Naive thymus-derived CD8-positive, alpha-beta T cell (primary cell): ENCODE measurements at places on chromosomes 13 and 19.

- no peak for DNase-seq
These were observed at the start of gene LRRC8E for GRCh38 chr19:7888145-7888825. Gene LRRC8E, plus strand, starts transcription at chr19:7888510. Its CDS starts 7,094 bp downstream, at chr19:7895604.

DNA sequence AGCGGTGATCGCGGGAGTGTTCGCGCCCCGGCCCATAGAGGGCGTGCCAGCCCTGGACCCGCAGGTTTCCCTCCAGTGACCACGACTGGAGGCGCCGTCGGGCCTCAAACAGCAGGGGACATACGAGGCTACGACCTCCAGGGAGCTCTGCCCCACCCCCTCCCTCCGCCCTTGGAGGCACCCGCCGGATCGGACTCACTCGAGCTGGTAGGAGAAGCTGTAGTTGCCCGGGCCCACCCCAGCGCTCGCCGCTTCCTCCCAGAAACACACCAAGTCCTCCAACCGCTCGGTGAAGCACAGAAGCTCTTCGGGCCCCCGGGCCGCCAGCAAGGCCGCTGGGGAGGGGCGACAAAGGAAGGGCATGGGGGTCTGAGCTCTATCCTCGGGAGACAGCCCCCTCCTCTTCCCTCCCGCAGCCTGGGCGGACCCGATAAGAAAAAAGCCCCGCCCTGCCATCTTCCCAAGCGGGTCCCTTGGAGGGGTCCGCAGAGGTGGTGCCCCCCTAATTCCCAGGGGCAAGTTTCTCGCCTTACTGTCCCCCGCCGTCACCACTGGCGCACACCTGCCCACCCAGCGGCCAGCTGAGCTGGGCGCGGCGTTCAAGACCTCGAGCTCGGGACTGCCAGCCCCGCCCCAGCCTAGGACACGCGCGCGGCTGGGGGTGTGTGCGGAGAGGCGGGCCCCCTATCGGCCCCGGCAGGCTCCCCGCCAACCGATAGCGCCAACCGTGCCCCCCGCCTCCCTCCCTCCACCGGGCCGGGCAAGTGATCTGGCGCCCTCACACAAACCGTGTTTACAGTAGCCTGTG, 1.0 kb downstream of the EPOR start:
- peak; percentile 36 for DNase-seq

DNA sequence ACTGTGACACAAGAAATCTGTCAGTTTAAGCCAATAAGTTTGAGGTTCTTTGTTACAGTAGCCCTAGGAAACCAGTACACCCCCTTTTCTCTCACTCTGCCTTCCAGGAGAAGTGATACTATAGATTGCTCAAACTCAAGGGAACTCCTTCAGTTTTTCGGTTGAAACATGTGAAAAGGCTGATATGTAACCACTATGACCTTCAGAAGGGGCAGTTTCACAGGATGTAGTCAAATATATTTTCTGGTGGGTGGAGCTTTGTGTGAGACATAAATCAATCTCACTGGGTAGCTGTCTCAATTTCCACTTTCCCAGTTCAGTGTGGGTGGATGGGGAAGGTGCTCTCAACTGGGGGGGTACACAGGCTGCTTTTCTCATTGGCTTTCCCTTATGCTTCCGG, 41.7 kb downstream of the HTR2A start:
- no peak for DNase-seq

DNA sequence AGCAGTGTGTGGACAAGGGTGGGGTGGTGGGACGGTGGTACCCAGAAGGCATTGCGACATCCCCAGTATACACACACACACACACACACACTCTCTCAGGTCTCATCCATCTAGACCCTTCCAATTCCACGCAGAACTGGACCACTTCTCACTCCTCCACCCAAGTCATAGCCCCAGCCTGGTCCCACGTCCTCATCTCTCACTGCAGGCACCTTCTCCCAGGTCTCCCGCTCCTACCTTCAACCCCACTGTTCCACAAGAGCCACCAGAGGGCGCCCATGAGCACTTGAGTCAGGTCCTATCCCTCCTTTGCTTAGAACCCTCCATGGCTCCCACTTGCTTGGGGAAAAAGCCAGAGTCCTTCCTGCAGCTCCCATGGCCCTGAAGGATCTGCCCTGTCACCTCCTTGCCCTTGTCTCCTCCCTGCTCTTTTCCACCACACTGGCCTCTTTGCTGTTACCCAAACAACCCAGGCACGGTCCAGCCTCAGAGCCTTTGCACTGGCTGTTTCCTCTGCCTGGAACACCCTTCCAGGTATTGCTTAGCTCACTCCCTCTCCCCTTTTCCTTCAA, 62.6 kb downstream of the IER2 start:
- peak; percentile 71 for DNase-seq

DNA sequence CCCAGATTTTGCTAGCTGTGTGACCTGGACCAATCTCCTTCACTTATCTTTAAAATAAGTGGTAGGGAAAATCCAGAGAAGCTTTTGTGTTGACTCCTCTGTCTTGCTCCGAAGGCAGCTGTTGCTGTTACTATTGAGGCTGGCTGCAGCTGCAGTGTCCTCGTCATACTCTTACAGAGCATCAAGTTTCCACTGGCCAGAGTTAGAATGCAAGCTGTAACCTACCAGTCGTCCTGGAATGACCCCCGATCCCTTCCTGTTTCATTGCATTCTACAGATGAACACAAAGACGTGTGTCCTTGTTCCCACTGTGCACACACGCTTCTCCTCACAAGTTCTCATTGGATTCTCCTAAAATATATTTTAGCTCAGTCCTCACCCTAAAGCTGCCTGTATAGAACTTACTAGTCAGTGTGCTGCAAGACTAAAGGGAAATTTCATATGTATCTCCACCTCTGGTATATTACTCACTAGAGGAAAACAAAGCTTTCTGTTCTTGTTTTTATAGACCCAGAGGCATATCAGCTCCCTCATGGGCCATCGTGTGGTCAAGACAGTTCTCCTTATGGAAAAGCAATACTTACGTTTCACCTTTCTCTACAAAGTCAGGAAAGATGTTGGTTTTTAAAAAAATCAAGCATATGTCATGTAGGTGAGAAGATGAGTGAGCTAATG, 589.8 kb downstream of the LMO7 start:
- no peak for DNase-seq

DNA sequence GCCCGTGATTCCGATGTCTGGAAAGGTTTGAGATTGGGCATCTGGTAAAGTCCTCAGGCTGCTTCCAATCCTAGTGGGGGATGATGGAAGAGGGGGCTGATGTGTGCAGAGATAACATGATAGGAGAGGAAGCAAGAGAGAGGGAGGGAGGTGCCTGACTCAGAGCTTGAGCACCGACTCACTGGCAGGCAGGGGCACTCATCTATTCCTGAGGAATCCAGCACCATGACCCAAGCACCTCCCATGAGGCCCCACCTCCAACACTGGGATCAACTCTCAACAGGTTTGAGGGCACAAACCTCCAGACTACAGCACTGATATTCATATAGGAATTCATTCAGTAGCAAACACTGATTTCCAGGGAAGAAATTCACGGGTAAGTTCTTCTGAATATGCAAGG, 5.6 kb upstream of the SIGLEC9 start:
- DNase-seq = no peak

DNA sequence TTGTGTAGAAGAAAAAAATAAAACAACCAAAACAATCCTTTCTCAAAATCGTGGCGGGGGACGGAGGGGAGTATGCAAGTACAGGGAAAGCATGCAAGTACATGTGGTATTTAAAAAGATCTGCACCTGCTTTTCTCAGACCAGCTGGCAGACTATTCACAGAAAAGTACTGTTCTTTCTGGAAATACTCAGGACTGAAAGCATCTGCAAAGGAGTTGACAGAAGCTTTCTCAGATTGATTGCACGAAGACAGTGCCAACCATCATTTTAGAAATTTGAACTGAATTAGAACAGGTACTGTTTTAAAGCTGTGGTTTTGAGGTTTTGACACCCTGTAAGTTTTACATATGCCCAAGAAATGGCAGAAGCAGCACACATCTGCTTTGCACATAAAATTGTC, 19.8 kb upstream of the PCDH8 start:
- no peak for DNase-seq

DNA sequence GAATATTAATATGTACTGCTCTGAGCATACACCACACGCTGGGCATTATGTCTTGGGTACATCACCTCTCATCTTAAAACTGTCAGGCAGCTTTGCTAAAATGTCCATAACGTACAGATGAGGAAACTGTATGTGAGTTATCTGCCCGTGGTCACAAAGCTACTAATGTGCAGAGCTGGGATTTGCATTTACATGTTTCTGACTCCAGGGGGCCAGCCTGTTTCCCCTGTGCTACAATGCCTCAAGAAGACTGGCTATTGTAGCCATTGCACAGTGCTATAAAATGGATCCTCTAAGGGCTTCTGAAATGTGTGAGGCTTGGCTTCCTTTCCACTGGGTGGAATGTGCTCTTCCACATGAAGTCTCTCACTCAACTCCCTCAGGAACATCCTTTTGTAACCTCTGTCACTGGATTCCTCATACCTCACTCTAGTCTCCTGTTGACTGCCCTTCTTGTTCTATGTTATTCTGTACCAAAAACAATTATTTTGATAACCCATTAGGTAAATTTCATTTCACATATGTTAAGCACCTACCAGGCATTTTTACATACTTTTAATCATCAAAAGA, 95.6 kb upstream of the HTR2A start:
- DNase-seq = no peak

- peak; percentile 90 for DNase-seq
These were observed 1.2 kb downstream of the KLF2 start for GRCh38 chr19:16325641-16326400.

DNA sequence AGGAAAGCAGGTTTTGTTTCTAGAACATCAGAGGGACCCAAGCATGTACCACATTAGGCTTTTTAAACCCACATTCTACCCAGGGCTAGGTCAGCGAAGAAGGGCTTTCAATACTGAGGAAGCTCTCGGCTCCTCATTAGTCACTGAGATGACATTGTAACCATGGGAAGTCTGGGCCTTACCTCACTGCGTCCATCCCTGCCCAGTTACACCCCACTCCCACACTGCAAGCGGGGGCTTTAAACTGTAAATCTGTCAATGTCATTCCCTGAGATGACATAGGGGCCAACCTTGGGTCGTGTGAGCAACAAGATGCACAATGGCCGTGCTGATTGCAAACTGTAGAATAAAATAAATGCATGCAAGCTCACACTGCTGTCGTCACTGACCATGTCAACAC, 21.7 kb upstream of the TFDP1 start:
- no peak for DNase-seq

DNA sequence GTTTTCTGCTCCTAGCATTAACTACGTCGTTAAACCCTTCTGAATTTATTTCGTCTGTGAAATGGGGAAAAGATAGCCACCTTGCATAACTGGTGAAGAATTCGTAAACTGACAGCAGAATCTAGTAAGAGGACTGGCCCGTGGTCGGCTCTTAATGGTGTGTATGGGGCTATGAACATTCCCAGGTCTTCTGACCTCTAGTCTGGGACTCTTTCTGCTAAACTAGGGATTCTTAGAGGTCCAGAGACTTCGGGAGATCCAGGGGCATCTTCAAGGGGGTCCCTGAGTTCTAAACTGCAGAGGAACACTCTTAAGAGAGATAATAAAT, 231.1 kb upstream of the SERP2 start:
- no peak for DNase-seq

DNA sequence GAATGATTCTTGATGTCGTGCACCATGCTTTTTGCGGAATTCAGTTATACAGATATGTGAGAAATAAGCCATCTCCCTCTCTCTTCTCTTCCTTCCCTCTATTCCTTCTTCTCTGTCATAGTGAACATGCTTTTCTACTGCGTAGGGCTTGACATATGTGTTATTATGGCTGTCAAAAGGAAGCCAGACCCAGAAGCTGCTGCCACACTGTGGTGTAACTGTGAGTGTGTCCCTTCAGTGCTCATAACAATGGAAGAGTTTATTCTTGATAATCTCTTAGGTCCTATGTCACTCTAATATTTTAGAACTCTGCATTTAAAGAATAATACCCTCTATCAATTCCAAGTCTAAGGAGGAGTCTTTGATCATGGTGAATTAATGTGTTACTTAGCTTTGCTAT, 208.9 kb upstream of the TMTC4 start:
- no peak for DNase-seq

DNA sequence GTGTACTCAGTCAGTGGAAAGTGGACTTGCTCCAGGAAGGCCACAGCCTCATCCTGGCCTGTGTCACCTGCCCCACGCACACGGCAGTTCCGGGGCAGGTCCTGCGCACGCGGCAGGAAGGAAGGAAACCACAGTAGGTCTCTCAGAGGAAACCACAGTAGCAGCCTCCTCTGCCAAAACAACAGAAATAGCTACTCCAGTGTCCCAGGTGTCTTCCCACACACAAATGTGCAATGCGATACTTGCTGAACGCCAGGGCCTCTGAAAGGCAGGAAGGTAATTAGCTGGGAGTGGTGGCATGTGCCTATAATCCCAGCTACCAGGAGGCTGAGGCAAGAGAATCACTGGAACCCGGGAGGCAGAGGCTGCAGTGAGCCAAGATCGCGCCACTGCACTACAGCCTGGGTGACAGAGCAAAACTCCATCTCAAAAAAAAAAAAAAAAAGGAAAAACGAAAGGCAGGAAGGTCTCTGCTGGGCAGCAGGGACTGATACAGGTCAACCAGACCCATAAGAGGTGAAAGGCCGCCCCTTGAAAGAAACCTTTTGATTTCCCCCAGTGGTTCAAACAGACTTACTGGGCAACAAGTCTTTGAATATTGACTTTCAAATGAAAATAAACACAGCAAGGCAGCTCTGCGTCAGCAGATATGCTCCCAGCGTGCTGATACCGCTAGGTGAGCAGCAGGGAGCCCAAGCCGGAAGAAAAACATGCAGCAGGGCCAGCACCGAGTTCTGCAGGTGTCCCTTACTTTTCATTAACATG, 49.5 kb downstream of the CRYL1 start:
- peak; percentile 86 for DNase-seq

GRCh38 chr13:100203696-100204367, 114.9 kb downstream of the PCCA start:
- no peak for DNase-seq

DNA sequence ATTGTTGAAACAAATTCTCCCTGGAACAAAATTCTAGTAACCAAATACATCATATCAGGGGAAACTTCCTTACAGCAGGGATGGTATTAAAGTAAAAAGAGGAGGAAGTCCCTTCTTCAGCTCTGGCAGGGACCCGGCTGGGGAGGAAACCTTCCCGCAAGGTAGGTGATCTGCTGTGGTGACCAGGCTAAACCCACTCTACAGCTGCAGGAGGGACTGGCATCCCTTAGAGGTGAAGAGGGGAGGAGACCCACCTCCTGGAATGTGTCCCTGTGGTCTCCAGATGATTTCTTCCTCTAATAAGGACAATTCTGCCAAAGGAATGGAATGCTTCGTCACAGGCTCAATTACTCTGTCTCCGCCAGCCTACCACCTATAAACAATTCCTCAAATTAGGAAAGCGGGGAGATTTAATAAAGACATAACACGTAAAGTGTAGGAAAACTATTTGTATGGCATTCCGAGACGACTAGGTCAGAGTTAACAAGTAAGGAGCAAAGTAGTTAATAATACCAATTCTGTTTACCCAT, 637 bp upstream of the PDS5B start:
- DNase-seq = no peak
